Activated gamma-delta T cell treated with anti-CD3 and anti-CD28 coated beads, Interleukin-2, amount 50 U/mL, for 16 hours (primary cell): ENCODE measurements at places on chromosomes 7 and 10.

DNA sequence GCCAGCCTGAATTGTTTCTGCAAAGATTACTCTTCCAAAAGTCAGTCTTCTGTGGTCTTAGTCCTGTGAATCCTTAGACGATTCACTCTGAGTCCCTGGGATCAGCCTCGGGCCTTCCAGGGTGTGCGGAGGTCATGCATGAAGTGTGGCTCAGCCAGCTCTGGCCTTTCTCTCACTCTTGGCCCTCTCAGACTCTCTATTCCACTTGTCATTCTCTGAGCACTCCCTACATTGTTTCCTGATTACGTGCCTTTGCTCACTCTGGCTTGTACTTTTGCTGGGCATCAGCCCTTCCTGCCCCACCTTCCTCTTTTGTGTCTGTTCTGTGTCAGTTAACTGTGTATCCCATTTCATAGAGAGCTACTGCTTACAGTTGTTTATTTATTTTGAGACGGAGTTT lies 36.0 kb downstream of the CCNY start:
- no peak for DNase-seq

DNA sequence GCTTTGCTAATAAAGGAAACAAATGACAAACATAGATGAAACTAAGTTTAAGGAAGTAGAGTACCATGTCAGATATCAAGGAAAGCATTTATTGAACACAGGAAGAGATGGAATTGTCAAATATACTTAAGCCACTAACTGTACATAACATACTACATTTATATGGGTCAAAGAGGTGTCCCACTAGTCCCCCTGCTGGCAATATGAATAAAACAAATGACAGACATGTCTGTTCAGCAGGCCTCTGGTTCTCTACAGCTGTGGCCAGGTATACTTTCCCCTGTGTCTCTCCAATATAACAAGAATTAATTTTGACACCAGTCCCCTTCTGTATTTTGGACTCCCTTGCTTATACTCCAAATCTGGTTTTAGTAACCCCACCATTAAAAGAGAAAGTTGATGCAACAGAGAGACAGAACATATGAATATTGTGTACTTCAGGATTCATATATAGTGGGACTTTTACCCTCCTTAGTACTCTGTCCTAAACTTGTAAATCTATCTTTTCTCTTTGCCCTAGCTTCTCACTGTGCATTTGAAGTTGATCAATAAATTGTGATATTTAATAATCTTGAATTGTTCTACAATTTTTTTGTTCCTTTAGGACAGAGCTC lies 42.9 kb downstream of the CD36 start:
- no peak for DNase-seq

DNA sequence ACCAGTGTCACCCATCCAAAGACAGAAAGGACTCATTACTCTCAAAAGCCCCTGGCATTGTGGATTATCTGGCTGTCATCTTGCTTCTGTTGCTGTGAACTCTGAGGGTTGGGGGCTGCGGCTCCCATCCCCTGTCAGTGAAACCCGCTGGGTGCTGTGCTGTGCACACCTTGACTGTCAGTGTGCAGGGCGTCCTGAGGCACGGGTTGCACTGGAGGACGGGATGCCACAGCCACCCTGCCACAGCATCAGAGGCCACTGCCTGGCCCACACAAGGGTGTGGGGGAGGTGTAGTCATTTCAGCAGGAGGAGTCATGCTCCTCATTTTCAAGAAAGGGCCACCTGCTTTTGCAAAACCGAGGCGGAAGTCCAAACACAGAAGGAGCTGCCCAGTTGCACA lies 245.8 kb downstream of the GLRX3 start:
- DNase-seq, result no peak

- no peak for DNase-seq
Observed at GRCh38 chr10:73899423-73899822, 11.5 kb upstream of the PLAU start.

- DNase-seq, result no peak
Observed at GRCh38 chr10:24462889-24463552, 254.1 kb downstream of the KIAA1217 start.

- DNase-seq, result no peak
Observed at GRCh38 chr10:62638062-62638477, 166.4 kb upstream of the ADO start.

- no peak for DNase-seq
Observed at GRCh38 chr7:149048805-149049204, 20.5 kb upstream of the PDIA4 start.

GRCh38 chr10:3229815-3230214 lies 57.2 kb upstream of the PITRM1 start:
- DNase-seq, result no peak

GRCh38 chr7:16791905-16792698 lies 12.7 kb downstream of the AGR2 start:
- no peak for DNase-seq

- no peak for DNase-seq
Observed at GRCh38 chr10:103186128-103186527, 6.9 kb downstream of the NT5C2 start.

- no peak for DNase-seq
Observed at GRCh38 chr7:130513447-130513846, 21.6 kb downstream of the MEST start.

GRCh38 chr7:34361663-34362250 lies 296.3 kb upstream of the NPSR1 start:
- DNase-seq, result no peak

DNA sequence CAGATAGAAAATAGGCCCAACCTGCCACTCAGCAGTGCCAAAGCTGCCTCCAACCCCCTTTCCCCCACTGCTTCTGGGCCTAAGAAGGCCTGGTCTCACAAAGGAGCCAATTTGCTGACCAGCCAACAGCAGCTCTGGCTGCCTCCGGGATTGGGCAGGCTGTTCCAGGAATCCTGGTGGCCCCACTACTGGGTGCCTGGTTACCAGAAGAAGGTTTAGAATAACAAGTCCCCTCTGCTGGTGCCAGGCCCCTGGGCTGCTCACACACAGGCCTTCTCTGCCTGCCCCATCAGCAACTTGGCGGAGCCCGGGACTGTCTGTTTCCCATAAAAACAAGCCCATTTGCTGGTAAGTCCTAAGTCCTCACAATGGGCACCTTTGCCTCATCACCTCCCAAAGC lies 1.2 kb downstream of the PHKG1 start:
- no peak for DNase-seq

DNA sequence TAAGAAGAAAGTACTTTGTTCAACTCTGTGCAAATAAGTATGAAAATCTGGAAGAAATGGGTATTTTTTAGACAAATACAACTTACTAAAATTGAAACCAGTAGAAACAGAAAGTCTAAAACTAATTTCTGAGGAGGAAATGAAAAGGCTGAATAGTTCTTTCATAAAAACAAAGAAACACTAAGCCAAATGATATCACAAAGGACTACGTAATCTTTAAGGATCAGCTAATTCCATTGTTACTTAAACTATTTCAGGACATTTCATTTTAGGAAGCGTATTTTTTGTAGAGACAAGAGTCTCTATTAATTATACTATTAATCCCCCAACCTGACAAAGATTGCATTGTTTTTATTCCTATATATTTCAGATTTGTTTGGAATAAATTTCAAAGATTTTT lies 11.2 kb upstream of the CCSER2 start:
- no peak for DNase-seq

- DNase-seq, result no peak
Observed at GRCh38 chr10:112763916-112764520, 186.0 kb upstream of the TCF7L2 start.
